HFF-Myc (cell line): ENCODE measurements at places on chromosomes 2 and 18.

GRCh38 chr2:202178346-202178958 is 59.9 kb downstream of the SUMO1 start:
- peak; percentile 43 for DNase-seq

GRCh38 chr18:11880586-11881304 is 27.4 kb downstream of the MPPE1 start:
- DNase-seq: no peak

DNA sequence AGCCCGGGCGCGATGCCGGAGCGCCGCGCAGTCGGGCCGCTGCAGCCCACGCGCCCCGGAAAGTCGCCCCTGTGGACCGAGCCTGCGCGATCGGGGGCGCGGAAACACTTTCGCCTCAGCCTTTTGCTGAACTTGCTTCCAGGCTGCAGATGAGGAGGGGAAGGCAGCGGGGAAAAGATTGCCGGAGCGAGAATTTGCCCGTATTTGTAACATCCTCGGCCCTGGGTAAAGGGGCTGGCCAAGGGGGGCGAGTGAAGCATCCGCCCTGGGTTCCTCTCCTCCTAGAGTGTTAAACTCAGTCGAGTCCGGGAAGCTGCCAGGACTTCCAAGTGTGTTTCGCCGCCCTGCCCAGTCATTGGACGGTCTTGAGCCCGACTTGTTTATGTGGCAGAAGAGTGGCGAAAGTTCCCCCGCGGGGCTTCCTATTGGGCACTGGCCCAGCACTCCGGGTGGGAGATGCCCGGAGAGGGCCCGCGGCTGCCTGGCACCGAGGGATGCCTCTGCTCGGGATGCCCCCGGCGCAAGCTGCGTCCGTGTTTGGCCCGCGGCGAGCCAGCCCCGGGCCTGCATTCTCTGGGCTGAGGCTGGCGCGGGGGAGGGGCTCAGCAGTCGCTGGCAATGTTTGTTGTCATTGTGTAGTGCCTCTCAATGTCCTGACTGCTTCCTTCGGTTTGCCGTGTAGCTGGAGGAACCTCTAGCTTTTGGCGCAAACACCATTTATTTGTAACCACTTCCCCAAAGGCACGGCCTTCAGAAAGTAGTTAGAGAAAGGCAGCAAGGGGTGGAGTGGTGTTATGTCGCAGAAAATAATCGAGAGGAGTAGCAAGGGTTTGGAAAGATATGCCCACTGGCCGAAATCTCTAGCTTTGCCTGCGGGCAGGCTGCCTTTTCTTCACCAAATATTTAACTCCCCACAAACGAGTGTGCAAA is 1.1 kb downstream of the CYBRD1 start:
- no peak for DNase-seq

GRCh38 chr2:239008004-239008403 is 160.1 kb downstream of the TWIST2 start:
- no peak for DNase-seq

- DNase-seq: no peak
Measured at GRCh38 chr18:48023334-48024008, 93.0 kb upstream of the SMAD2 start.
